ENCODE measurements at places on chromosomes 3 and 15. TPM values are rescaled to one million over a fixed set of nuclear protein-coding genes. Genes with fewer than 3 reads are reported as not detected.

DNA sequence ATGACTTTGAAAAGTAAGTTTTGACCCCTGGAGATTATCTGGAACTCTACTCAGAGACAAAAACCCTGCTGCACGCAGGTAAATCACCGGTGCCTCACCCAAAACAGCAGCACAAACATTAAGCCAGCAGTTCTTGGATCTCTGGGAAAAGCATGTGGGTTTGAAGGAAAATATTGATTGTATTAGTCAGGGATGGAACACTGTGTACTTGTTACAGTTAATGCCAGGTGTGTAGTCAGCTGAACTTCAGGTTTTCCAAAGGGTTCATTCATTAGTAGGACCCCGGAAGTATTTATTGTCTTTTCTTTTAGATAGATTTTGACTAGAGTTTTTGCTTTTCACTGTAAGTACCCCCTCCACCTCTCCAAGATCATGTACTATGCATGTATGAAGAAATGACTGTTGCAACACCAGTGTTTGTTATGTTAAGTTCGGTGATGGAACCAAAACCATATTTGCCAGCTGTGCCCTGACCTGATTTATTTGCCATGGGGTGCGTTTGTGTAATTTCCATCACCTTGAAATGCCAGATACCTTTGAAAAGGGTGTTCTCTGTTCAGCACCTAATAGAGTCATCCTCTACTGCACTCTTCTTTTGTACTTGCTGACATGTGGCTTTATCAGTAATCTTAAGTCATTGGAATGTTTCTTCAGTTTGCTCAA lies 14.5 kb downstream of the ARHGEF26 start:
- DNase-seq, result no peak

DNA sequence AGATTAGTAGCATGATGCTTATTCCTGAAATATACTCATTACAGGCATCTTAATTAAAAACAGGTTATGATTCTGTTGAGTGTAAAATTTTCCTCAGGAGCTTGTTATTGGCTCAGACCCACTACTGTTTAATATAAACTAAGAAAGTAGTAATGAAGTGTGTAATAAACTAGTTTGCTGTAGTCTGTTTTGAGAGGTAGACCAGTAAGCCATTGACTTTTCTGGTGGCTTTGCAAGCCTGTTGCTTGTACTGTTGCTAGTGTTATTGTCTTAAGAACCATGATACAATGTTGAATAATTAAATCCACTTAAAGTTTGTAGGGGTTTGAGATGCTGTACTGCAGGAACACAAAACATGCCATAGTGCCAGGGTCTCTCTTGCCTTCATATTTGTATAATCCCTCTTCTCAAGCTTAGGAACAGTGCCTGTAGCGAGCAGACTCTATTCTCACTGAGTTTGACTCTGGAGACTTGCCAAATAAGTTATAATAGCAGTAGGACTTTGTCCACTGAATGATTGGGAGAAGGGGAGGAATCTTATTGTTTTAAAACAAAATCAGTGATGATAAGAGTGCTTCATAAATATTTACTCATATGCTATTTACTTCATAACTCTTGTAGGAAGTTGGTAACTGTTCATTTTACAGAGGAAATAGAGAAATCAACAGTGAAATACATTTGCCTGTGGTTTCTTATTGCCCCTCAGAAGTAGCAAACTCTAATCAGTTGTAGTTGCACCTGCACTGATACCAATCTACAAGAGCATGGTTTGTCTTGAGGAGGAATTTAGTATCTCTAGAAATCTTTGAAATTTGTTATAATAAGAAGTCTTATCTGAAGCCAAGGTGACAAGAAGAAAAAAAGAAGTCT lies 13.4 kb downstream of the TCF12 start:
- DNase-seq, result no peak

- DNase-seq, result no peak
These were observed 18.9 kb upstream of the ACAP2 start for GRCh38 chr3:195461594-195462307.

GRCh38 chr15:89164712-89165211 lies 56.6 kb downstream of the RLBP1 start:
- DNase-seq, result peak; percentile 22

- no peak for DNase-seq
These were observed 314.6 kb upstream of the STT3B start for GRCh38 chr3:31218082-31218481.

GRCh38 chr3:4670352-4670751 lies 177.2 kb downstream of the ITPR1 start:
- no peak for DNase-seq

- no peak for DNase-seq
These were observed 103.1 kb upstream of the GAP43 start for GRCh38 chr3:115520241-115520640.

DNA sequence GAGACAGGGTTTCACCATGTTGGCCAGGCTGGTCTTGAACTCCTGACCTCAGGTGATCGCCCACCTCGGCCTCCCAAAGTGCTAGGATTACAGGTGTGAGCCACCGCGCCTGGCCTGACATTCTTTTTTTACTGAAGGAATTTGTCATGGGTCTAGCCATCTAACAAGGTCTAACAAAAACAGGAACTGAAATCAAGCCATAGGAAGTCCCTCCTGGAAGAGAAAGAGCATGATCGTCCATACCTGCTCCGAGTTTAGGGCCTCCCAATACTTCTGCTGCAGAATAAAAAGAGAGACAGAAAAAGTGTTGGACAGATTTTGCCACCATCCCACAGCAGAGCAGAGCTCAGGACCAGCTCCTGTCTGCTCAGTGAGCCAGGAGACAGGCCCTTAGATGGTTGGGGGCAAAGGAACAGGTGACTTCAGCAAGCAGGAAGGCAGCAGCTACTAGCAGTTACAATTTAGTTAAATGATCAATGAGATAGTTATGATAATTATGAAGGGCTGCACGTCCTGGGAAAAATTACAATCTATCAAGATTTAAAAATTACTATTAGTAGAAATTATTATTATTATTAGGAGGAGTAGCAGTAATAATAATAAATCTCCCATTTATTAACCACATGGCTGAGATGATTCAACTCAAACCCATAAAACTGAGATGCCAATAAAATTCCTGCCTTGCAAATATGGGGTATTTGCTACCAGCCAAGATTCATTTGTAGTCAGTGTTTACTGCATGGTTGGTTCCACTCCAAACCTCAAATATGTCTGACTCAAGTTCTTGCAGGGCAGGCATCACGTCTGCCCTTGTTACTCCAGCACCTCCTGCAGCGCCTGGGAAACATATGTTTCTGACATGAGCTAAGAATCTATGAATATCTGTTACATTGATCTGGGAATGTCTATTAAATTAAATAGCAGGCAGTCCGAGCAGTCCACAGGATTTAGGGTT lies 40.1 kb downstream of the TMEM44 start:
- DNase-seq, result no peak

DNA sequence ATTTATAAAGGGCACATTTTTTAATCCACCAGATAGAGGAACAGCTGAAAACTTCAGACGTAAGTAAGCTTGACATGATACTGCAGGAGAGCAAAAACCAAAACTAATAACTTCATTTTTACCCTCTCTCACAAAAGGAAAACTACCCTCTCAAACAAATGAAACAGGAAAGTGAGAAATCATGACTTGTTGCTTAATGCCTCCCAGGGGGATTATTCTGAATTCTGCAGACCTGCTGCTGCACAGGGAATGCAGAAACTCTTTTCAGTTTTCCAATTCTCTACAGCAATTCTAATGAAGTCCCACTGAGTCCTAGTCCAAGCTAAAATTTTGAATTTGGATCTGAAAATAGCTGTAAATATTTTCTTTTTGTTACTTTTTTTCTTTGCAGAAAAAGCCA lies 637.1 kb upstream of the CCDC54 start:
- no peak for DNase-seq

DNA sequence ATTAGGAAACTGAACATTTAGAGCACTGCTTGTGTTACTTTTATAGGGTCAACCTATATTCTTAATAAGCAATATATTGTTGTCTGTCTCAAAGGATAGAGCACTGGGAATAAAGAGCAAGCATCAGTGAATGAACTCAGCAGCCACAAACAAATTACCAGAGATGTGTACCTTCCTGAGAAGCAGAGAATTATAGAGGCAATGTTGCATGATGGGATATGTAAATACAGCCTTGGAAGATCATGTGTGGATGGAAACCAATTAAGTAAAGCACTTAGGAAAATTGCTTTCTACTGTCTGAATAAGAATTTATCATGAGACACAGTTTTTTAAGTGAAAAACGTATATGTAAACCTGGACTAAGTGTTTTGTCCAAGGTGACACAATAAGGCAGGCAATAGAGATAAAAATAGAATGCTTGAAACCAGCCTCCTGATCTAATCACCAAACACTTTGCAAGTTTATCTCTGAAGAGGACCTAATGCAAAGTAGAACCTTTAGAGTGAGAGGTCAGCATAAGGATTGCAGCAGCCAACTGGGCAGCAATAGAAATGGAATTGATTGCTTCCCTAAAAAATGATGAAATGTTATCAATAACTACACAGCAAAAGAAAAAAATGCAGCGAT lies 848.0 kb downstream of the TUSC7 start:
- DNase-seq, result no peak

DNA sequence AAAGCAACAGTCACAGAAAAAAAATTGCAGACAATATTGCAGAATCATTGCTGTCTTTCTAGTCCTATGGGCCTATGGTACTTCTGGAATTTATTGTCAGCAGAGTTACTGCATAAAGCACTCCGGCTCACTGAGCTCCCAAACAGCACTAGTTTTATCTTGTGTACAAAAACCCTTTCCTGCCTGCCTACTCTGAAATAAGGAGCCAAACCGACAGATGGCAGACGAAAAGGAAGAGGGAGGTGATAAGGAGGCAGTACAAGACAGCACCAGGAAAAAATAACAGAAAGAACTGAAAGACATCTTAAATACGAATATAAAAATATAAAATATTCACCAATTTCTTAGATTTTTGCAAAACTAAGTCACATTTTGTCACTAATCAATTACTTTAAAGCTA lies 15.6 kb downstream of the HERC1 start:
- no peak for DNase-seq

GRCh38 chr15:50146632-50147031 lies 27.6 kb upstream of the ATP8B4 start:
- no peak for DNase-seq

GRCh38 chr3:152097770-152098169 lies 171.0 kb upstream of the MBNL1 start:
- DNase-seq, result no peak

DNA sequence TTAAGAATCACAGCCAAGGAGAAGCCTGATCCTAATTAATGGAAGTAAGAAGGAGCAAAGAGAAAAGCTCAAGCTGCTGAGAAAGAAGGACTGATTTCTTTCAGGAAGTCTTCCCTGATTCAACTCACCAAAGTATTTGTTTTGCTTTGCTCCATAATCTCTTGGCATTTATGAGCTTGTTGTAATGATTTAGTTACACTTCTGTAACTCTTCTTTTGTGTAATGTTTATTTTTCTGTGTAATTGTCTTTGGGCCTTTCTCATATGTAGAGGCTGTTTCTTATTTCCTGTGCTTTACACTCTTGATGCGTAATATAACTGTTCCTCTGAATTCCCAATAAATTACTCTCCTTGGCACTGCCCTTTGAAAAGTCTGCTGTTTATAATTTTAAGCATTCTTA lies 80.0 kb downstream of the COL6A5 start:
- no peak for DNase-seq

- DNase-seq, result no peak
These were observed 292.2 kb downstream of the BCHE start for GRCh38 chr3:165545059-165545458.

DNA sequence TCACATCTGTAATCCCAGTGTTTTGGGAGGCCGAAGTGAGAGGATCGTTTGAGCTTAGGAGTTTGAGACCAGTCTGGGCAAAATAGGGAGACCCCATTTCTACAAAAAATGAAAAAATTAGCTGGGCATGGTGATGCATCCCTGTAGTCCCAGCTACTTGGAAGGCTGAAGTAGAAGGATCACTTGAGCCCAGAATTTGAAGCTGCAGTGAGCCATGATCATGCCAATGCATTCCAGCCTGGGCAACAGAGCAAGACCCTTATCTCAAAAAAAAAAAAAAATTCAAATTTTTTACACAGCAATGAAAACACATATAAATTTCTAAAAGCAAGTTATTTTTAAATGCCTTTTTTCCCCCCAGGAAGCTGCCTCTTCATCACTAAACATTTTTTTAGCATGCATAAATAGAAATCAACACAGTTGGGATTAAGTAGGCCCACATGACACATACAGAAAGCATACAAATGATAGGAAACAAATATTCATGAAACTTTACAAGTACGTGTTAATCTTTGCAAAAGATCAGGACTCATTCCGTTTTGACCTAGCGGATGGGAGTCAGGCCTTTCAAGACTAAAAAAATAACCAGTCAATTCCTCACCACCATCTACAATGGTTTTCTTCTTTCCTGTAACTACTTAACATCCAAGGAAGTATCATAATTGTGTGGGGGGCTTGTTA lies 45.6 kb upstream of the IGDCC4 start:
- no peak for DNase-seq

GRCh38 chr15:68623301-68623892 lies 44.6 kb downstream of the CORO2B start:
- no peak for DNase-seq

- DNase-seq, result no peak
These were observed 79.8 kb downstream of the SHQ1 start for GRCh38 chr3:72768481-72768880.

- no peak for DNase-seq
These were observed 435.4 kb downstream of the WDR72 start for GRCh38 chr15:53324061-53324460.

GRCh38 chr15:28096411-28096669 lies 2.8 kb downstream of the OCA2 start:
- no peak for DNase-seq

- no peak for DNase-seq
These were observed 88.9 kb upstream of the CBLB start for GRCh38 chr3:105957722-105958121.

The GHSR gene
- not detected for total RNA-seq

The FRMD5 gene
- 3.8 TPM for total RNA-seq

The ZNF385D gene
- total RNA-seq, result 2.2 TPM

The SLC2A2 gene
- 1.9 TPM for total RNA-seq

The ROBO1 gene
- 182 TPM for total RNA-seq

The ANKRD34C gene
- total RNA-seq, result not detected

The MTHFS gene
- total RNA-seq, result 22.7 TPM

The BLM gene
- 8.5 TPM for total RNA-seq

The RASL12 gene
- total RNA-seq, result 0.33 TPM

The NRROS gene
- total RNA-seq, result 0.68 TPM

The ATP13A5 gene
- not detected for total RNA-seq

Measured in type B pancreatic cell (in vitro differentiated cells).